ENCODE measurements at places on chromosomes 4 and X.

DNA sequence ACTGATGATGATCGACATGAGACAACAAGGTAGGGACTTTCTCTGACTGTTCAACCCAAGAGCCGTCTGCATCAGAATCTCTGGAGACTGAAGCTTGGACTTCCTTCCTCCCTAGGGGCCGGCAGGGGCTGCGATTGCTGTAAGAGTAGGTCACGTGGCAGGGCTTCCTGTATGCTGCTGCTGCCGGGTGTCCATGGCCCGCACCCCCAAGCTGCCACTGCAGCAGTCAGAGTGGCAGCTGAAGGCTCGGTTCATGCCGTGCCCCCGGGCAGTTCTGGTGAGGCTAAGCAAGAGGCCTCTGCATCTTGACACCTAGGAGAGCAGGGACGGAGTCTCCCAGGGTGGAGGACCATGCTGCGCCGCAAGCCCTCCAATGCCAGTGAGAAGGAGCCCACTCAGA is at the start of gene SASH3:
Gene SASH3 (plus strand): TSS at position 203 of the 400 bp plus-strand sequence. CDS start 149 bp downstream, at position 352.
- DNase-seq, result no peak

DNA sequence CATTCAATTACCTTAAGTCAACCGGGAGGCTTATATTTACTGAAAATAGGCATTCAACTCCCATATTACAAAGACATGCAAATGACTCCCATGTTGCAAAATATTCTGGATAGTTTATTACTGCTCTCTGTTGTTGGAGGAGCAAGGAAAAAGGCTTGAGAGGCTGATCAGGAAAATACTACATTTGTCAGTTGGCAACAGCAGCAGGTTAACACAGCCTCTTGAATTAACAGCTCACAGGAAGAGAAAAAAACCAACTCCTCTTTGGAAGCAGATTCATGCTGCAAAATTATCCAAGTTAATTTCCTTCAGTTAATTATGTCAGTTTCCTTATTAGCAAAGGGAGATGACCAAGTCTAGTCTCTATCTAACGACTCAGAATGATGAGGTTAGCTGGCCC is 238.9 kb downstream of the MAML3 start:
- DNase-seq, result no peak

DNA sequence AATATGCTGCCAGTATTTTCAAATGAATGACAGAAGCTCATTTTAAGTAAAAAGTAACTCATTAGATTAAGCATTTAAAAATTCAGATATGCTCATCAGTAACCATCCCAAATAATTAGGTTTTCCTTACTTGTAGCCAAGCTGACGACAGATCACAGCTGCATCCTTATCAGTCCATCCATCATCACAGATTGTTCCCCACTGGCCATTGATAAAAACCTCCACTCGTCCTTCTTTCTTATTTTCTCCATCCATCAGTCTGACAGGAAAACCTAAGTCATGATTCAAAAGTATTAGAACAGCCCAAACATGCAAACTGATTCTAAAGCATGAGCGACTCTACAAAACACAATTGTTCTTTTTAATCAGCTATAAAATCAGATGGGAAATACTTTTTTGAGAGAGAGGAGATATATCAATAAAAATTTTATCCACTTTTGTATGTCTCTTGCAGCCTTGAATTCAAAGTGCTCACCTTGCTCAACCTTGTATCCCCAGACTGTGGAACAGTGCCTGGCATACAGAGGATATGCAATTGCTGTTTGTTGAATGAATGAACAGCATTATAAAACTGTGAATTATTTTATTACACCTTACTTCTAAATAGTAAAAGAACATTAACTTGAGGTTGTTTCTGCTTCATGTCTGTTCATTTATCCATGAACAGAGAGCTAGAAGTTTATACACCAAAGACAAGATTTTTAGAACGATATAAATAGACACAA is 44.3 kb downstream of the PRSS12 start:
- DNase-seq, result no peak

DNA sequence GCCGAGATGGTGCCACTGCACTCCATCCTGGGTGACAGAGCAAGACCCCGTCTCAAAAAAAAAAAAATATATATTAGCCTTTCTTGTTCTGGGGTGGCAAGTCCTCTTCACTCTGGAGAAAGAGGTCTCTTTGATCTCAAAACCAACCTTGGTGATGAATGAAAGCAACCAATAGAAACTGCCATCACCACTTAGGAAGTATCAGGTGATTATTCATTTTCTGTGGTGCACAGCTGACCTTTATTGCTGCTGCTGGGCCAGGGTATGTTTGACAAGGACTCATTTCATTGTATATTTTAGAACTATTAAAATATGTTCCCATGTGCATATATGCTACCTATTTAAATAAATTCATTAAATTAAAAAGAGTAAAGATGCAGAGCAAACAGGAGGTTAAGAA is 76.0 kb upstream of the KIT start:
- DNase-seq, result no peak

GRCh38 chr4:82614838-82615449 is 53.2 kb upstream of the TMEM150C start:
- DNase-seq, result no peak

- no peak for DNase-seq
These were observed 63.7 kb downstream of the COL25A1 start for GRCh38 chr4:109238746-109239145.
